ENCODE measurements at places on chromosomes 1 and 21.

DNA sequence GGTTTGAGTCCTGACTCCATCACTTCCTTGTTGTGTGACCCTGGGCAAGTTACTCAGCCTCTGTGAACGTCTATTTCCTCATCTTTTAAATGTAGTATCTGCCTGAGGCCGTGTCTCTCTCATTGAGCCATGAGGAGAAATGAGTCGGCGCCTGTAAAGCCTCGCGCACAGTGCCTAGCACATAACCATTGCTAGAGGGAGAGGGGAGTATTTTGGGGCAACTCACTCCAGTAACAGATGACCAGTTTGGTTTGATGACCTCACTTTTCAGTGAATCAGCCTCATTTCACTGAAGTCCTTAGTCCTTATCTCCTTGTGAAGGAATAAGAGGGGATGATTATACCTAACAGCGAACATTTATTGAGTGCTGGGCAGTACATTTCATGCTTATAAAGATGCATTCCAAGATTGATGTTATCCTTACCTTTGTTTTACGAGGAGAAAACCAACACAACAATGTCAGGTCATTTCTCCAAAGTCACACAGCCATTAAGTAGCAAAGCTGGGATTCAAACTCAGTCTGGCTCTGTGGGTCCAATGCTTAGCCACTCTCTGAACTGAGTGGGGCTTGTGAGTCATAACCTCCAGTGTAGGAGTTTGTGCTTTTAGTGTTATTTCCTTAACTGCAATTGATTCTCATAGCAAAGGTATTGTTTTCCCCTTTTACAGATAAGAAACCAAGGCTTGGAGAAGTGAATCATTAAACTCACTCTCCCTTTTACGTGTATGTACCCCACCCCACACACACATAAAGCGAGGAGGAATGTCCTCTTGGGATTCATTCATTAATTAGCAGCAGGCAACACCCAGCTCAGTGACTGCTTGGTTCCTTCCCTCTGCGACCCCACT lies 25.9 kb downstream of the KCNC4 start:
- no peak for DNase-seq

DNA sequence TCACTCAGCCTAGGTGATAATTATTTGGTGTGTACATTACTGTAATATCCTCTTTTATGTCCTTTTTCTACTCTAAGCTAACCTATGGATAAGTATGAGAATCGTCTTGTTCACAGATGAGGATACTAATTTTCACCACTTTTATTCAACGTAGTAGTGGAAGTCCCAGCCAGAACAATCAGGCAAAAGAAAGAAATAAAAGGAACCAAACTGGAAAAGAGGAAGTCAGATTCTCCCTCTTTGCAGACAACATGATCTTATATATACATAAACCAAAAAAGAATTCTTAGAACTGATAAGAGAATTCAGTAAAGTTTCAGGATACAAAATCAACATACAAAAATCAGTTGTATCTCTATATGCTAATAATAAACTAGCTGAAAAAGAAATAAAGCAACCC lies 12.6 kb upstream of the RGL1 start:
- no peak for DNase-seq

DNA sequence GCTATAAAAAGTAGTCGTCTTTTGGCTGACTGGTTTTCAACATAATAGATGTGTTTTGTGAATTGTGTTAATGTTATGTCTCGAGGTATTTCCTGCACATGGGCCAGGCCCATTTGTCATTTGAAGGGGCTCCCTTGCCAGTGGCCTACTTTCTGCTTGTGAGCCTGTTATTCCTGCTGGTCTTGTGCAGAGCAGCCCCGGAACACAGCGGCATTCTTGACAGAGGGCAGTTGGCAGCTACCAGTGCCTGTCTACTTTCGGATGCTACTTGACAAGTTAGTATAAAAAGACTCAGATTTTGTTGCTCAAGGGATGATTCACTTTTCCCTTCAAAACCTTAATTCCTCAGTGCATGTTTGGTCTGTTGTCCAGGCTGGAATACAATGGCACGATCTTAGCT lies 28.5 kb downstream of the PGM1 start:
- no peak for DNase-seq

GRCh38 chr1:59900640-59901039 lies 25.9 kb downstream of the CYP2J2 start:
- DNase-seq = no peak

DNA sequence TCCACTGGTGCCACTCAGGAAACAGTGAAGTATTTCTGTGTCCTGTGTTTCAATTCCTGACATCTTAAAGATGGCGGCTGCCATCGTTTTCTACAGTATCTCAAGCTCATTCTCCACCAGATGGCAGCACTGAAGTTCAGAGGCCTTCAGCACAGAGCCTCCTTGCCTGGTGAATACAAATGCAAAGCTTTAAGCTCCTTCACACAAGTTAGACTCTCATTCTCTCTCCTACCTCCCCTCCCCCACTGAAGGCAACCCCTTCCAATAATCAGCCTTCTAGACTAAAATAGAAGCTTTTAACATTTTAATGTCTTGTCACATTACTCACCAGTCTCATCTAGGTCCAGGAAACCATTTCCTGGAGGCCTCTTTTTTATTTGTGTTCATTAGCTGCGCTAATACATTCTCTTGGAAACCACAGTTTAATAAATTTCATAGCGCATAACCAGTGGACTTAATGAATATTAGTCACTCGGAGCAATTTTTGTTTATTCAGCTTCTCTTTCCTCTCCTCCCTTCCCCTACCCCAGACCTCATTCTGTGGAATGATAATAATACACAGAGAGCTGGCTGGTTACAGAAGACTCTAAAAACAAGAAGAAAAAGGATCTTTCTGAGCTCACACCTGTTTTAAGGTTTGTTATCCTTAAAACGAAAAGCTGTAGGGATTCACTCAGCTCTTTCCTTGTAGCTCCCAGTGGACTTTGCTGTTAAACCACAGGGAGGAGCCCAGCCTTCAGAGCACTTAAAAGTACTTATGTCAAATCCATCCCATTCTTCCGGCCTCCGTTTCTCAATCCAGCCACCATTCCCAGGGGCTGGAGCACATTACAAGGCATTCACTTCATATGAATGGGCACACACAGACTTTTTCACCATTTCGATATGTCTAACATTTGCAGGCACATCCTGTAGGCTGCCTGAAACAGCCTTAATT lies 384.9 kb downstream of the HLX start:
- peak; percentile 23 for DNase-seq

DNA sequence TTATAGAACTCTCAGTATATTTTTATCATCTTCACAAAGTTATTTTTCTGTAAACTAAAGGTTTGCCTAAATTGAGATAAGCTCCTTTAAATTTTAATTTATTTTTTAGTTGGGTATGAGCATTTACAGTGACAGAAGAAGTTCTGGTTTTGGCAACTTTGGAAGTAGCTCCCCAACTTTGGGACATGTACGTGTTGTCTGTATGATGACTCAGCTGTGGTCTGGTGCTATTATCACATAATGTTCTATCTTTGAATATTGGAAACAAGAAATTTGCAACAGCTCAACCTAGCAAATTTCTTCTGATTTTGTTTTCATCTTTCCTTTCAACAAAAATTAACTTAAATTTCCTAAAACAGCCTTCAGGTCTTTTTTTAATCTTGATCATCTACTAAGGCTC lies 46.6 kb upstream of the C1orf105 start:
- DNase-seq = no peak

GRCh38 chr1:235313262-235313661 lies 14.7 kb downstream of the ARID4B start:
- no peak for DNase-seq

DNA sequence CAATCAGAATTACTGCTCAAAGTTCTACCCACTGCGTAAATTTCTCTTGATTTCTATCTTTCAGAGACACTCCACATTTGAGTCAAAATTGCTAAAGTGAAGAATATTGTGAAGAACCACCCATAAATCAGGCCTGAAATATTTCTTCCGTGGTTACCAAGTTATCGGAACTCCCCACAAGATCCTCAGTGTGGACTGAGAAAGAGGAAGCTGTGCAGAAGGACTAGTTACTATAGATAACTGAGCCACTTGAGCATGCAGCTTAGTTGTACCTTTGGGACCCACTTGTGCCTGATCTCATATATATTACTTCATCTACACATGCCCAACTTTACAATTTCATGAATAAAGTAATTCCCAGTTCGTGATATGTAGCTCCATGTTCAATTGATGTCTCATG lies 18.4 kb downstream of the RWDD3 start:
- DNase-seq = no peak

DNA sequence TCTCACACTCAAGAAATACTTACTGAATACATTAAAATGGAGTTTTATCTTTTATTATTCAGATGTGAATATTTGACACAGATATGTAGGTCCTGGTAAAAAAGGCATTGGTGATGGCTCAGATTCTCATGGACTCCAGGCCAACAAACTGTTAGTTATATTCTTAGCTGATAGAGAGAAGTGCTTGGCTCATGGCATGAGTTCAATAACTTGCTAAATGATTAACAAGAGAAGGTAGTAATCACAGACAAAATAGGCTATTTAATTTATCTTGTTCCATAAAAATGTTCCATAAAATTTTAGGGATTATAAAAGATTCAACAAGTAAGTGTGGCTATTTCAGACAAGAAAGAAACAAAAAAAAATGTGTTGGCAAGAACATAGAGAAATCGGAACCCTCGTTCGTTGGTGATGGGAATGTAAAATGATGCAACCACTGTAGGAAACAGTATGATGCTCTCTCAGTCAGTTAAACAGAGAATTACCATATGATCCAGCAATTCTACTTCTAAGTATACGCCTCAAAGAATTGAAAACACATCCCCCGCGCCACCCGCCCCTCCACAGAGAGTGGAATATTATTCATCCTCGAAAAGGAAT lies 737.8 kb upstream of the ADAMTS5 start:
- no peak for DNase-seq

DNA sequence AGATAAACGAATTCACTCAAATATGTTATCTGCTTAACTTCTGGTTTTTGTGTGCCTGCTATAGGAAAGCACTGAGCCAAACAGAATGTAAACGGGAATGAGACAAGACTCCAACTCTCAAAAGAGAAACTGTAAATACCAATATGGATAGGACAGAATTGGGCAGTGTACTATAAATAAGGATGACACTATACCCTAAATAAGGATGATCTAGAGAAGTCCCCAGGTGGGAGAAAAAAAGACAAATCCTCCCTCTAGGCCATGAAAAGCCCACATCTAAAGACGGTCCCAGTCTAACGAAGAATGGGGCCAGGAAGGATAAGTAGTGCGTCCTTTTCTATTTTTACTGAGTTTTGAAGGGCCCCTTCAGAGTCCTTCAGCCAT lies 1.5 kb upstream of the GABPB2 start:
- DNase-seq = no peak

GRCh38 chr1:36580524-36580923 lies 97.8 kb upstream of the CSF3R start:
- DNase-seq = no peak

DNA sequence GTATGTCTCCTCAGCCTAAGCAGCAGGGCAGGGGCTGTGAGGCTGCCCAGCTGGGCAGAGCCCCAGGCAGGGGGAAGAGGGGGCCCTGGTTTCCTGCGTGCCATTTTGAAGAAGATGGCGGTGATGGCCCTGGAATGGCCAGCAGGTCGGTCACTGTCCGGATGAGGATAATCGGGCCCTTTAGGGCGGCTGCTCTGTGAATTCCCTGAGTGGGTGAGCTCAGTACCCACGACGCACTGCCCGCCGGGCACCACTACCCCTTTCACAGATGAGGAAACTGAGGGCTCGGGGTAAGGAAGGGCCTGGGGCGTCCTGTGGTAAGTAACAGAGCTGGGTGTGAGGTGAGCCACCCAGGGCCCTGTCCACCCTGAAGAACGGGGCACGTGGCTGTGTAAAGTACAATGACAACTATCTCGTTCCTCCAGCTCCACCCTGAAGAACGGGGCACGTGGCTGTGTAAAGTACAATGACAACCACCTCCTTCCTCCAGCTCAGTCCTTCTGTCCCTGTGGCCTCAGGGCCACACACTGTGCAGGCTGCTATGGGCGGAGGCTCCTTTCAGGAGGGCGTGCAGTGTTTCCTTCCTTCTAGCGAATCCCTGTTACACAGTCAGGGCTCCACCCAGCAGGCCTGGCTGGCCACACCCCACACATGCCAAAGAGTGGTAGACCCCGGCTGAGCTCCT lies 23.2 kb downstream of the ITGB2 start:
- no peak for DNase-seq

DNA sequence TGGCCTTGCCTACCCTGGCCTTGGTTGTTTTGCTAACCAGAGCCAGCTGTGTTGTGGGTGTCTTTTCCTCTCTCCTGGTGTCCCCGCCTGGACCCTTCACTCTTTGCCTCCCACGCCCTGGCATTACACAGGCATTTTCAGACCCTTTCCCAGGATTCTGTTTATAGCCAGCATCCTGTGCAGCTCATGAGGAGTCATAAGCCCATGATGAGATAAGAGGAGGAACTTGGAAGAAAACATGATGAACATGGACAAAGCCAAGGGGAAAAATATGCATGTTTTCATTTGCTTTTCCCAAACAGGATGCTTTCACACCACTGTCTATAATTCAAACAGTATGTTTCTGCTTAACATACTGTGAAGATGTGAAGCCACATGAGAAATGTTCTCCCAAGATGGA lies 18.7 kb upstream of the WARS2 start:
- DNase-seq = no peak

DNA sequence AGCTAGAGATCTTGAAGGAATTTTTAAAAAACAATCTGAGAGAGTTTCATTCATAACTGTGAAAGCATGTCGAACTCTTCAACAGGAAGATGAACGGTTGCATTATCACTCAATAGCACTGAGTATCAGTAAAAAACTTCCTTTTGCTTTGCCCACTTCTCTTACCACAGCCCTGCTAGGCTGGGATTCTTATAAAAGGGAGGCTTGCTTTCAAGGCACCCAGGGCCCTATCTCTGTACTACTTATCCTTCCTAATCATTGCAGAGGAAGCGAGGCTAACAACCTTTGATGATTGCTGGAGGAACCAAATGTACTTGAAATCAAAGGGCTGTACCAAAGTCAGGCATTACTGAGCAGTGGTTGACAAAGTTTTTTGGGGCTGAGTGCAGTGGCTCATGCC lies 71.2 kb downstream of the SNRPE start:
- no peak for DNase-seq

- no peak for DNase-seq
Measured at GRCh38 chr1:36342426-36343185, 19.2 kb upstream of the EVA1B start.

GRCh38 chr1:175338387-175339135 lies 146.0 kb upstream of the KIAA0040 start:
- DNase-seq = no peak

GRCh38 chr1:36542024-36542961 lies 59.6 kb upstream of the CSF3R start:
- DNase-seq = no peak

GRCh38 chr1:218643926-218644325 lies 298.8 kb downstream of the TGFB2 start:
- DNase-seq = no peak

- no peak for DNase-seq
Measured at GRCh38 chr1:46041974-46042373, 90.5 kb downstream of the PIK3R3 start.

DNA sequence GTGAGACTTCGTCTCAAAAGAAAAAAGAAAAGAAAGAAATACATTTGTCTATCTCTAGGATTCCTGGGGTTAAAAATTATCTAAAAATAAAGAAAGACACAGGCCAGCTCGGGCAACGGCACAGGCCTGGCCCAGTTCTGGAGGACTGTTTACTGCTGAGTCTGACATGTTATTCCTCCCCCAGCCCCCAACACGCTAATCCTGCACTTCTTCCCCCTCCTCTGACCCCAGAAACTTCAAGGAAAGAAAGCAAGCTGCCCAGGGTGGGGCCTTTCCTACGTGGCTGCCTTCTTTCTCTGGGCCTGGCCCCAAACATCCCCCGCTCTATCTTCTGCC lies 40.0 kb downstream of the ACOT7 start:
- no peak for DNase-seq

Measured in NCI-H1930 (cell line).